ENCODE measurements at places on chromosomes 12 and 14.
A peak's percentile ranks its signal among the peaks of the same experiment; 100 is the strongest.

GRCh38 chr12:21026302-21026701 lies 104.7 kb upstream of the SLCO1B1 start:
- DNase-seq = no peak

- DNase-seq = no peak
Observed at GRCh38 chr14:37047226-37047625, 125.2 kb downstream of the SLC25A21 start.

GRCh38 chr14:76112889-76113624 lies 38.7 kb upstream of the GPATCH2L start:
- no peak for DNase-seq

DNA sequence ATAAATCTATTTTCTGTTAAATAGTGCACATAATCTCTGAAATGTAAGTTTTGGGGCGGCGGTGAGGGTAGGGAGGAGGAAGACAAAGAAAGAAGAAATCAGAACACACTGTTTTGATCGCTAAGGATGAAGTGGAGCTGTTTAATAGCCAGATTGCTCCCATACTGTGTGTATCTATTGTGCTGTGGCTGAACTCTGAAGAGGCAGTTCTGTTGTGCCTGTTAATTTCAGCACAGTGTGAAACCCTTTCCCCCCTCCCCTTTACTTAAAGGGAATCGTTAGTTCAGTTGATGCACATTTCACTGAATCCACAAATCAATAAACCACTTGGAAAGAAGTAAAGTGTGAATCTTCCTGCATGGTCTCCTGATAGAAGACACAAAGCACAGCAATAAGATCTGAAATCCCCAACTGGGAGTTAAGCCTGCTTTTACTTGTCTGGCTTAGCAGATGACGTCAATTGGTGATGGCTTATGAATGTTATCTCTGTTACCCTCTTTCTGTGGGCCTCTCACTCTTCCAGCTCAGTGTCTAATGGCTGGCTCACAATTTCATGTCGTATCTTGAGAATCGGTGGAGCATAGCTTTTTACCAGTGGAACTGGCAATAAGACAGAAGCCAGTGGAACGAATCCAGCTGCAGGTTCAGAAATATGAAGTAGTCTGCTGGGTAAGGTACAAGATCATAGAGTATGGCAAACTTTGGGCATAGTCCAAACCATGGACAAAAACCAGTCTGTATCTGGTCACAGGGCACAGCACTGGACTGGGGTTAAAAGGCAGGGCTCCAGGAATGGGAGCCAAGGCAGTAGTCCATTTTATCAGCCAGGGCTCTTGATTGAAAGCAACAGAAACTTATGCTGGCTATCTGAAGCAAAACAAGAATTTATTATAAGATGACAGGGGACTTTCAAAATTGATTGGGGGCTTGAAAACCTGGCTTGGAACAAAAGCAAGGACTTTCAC lies 413.5 kb upstream of the SEL1L start:
- no peak for DNase-seq

GRCh38 chr12:52964556-52965336 lies 15.8 kb downstream of the KRT18 start:
- DNase-seq = no peak

DNA sequence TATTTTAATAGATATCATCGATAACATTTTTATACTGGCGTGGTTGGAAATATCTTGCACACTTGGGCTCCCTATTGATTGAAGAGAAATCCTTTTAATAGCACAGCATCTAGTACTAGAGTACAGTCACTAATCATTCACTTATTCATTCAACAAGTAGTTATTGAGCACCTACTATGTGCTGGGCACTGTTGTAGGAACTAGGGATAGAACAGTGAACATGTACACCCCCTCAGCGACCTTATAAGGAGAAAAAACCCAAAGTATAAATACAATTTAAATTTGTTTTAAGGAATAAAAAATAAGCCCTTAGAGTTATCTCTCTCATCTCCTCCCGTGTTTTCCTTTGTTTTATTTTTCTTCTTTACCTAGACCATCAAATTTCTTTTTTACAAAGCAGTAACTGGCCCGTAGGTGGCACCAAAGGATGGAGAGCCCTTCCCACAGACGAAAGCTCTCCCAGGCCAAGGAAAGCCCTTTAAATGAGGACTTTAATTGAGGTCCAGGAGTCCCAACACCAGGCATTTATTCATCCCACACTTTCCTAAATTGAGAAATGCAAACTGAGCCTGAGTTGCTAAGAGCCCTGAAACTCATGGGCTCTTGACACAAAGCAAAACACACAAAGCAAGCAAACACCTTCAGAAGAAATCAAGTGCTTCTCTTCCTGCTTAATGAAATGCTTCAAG lies 29.0 kb downstream of the PEBP1 start:
- DNase-seq = peak; percentile 12

GRCh38 chr14:45103806-45104205 lies 19.9 kb downstream of the PRPF39 start:
- no peak for DNase-seq

- DNase-seq = no peak
Observed at GRCh38 chr14:42665083-42665482, 1058.4 kb downstream of the LRFN5 start.

DNA sequence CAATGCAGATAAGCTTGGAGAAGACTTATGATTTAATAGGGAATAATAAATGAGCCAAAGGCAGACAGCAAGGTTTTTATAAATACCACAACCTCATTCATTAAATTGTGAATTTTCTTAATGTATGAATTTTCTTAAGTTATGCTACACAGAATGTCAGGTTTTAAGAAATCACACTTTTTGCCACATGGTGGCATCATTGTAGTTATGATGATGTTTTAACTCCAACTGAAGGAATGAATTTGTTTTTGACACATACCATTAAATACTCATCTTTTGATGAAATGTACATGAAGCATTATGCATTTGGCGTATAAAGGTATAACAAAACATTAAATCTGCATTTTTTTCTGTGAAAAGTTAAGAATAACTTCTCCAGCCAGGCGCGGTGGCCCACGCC lies 524.1 kb upstream of the FBXO33 start:
- DNase-seq = no peak

DNA sequence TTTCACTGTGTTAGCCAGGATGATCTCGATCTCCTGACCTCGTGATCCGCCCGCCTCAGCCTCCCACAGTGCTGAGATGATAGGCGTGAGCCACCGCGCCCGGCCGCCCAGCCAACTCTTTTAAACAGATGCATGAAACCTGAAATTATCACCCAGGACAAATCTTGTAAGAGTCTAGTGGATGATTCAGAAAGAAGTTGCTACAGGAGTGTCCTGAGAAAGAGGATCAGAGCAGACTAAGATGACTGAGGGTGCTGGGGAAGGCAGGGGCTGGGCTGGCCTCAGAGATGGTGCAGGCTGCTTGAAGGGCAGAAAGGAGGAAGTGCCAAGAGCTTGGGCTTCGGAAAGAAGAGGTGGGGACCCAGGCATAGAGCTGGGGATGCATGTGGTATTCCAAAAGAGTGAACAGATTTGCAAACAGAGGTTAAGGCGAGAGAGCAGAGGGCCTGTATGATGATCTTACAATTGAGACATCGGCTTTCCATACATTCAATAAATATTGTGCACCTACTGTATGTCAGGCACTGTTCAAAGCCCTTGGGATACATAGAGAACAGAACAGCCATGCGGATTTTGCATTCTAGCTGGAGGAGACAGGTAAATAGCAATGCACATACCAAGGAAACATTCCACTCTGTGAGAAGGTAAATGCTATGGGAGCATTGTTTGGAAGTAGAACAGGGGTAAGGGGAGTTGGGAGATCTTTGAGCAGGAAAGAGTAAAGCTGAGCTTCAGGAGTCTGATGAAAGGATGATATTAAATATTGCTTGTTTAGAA lies 7.4 kb upstream of the CD9 start:
- DNase-seq = no peak

GRCh38 chr12:32548691-32549281 lies 130.3 kb upstream of the DNM1L start:
- peak; percentile 93 for DNase-seq

GRCh38 chr12:3747976-3748619 lies 4.8 kb downstream of the CRACR2A start:
- DNase-seq = no peak

DNA sequence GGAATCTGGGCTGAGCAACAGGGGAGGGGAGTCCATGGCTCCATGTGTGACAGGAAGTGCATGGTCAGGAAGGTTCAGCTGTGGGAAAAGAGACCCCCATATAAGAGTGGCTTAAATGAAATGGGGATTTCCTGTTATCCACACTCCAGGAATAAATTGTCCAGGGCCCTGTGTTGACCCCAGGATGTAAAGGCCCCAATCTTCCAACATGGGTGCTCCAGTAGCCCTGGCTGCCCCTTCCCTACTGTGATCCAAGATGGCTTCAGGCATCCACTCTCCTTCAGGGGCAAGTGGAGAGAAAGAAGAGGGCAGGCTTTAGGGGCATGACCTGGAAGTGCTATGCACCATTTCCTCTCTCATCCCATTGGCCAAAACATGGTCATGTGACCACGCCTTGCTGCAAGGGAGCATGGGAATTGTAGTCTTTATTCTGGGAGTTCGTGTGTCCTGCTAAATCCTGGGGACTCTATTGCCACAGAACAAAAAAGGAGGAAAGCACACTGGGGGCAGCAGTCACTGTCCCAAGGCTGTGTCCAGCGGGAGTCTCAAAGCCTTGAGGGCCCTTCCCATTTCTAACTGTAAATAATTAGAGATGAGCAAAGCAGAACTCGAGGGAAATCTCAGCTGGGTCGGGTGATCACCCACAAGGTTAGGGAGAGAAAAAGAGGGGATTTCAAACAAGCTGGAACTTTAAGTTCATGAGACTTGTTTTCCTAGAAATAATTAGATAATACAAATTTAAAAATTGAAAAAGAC lies 289.2 kb downstream of the ADGRD1 start:
- no peak for DNase-seq

- DNase-seq = peak; percentile 47
Observed at GRCh38 chr14:103385929-103386712, 906 bp downstream of the MARK3 start.

GRCh38 chr12:111438481-111438880 lies 32.8 kb downstream of the SH2B3 start:
- no peak for DNase-seq

GRCh38 chr12:5511644-5512600 lies 80.0 kb downstream of the NTF3 start:
- no peak for DNase-seq

- no peak for DNase-seq
Observed at GRCh38 chr14:22892488-22892887, 9.5 kb downstream of the REM2 start.

DNA sequence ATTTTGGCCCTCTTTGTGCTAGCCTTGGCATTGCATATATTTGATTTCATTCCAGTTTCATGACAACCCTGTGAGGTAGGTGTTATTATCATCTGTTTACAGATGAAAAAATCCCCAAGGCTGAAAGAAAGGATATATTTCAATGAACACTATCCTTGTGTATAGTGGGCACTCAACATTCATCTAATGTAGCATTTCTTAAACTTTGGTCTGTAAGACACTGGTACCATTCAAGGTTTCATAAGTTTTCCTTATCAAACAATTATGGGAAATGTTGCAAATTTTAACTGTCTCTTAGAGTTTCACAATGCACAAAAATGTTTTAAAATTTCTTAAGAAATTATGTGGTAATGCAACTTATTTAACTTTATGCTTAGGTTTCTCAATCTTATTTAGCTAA lies 44.3 kb downstream of the ATP23 start:
- DNase-seq = peak; percentile 43

GRCh38 chr14:91009501-91010152 lies 50.8 kb downstream of the RPS6KA5 start:
- DNase-seq = no peak

GRCh38 chr12:116222358-116222757 lies 55.1 kb downstream of the MED13L start:
- DNase-seq = peak; percentile 93

- DNase-seq = no peak
Observed at GRCh38 chr14:52913271-52913670, 37.6 kb downstream of the FERMT2 start.

- no peak for DNase-seq
Observed at GRCh38 chr14:76186308-76187027, 34.7 kb downstream of the GPATCH2L start.

DNA sequence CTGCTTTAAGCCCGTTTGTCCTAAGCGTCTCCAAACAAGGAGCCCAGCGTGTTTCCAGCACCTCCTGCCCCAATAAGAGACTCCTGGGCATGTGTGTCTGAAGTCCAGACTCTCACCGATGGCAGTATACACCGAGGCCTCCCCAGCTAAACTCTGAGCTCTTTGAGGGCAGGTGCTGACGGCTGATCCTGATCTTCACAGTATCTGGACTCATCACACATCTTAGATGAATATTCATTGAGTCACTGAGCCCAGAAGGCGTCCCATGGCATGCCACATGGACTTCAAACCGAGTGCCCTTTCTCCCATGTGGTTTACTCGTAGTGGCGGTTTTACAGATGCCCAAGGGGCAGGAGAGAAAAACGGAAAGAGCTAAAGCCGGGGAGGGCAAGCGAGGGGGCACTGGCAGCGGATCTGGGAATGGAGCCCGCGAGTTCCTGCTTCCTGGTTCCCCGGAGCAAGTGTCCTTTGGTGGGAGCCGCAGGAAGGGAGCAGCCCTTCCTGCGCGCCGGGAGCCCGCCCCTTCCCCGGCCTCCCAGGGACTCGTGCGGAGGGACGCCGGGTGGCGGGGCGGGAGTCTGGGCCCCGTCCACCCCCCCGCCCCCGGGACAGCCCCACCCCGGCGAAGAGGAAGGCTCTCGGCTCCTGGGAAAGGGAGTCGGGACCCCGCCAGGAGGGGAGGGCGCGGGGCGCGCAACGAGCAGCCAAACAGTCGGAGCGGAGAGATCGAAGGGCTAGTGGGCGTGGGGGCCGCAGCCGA lies 585 bp upstream of the TEAD4 start:
- DNase-seq = peak; percentile 76

DNA sequence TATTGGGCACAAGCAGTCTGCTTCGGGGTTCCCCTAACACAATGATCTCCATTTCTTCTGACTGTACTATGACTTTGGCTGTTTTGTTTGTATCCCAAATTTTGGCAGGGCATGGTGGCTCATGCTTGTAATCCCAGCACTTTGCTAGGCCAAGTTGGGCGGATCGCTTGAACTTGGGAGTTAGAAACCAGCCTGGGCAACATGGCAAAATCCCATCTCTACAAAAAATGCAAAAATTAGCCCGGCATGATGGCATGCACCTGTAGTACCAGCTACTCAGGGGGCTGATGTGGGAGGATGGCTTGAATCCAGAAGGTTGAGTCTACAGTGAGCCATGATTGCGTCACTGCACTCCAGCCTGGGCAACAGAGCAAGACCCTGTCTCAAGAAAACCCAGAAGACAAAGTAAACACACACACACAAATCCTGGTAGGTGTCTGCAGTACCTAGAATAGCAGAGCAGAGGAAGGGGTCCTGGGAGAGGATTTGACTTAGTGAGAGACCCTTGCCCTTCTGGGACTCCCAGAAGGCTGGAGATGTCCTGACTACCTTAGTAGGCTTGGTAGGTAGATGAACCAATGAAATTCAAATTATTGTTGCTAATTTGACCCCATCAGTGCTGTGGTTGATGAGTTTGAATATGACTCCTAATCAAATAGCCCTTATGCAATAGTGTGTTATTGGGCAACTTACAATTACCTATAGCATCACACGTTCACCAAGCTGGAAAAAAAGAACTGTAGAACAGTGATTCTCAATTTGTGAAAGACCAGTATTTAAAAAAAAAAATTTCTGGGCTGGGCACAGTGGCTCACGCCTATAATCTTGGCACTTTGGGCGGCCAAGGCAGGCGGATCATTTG lies 6.8 kb upstream of the AEBP2 start:
- no peak for DNase-seq

Data from fibroblast of gingiva (primary cell).